Stimulated activated CD4-positive, alpha-beta T cell treated with anti-CD3 and anti-CD28 coated beads, TNF-alpha, amount 100 ng/mL, for 48 hours (primary cell): ENCODE measurements at places on chromosomes 2 and 18.

GRCh38 chr2:43541165-43541564, 54.7 kb downstream of the THADA start:
- no peak for DNase-seq

GRCh38 chr18:46452820-46453219, 204.2 kb downstream of the LOXHD1 start:
- DNase-seq = no peak

DNA sequence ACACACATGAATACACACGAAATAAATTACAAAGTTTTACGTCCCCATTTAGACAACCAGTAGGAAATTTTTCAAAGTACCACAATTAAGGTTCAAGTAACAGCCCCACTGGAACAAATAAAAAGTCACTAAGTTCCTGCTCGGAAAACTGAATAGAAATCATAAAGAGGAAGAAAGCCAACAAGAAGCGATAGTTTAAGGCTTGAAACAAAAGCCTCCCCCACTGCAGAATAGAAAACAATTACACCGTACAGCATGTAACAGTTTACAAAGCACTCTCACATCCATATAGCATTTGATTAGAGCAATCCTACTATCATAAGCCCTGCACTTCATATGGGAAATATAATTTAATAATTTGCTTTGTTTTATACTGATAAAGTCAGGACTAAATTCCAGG, 15.5 kb downstream of the KLF7 start:
- DNase-seq = no peak

DNA sequence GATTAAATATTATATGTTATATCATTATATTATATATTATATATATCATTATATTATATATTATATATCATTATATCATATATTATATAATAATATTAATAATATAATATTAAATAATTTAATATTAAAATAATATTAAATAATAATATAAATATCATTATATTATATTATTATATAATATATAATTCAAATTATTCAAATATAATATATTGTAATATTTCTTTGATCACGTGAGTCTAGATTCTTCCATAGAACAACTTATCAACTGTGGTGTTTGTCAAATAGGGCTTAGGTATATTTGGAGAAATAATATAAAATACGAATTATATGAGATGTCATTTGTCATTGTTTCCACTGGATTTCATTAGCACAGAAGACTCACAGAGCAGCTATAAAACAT, 77.3 kb downstream of the SPHKAP start:
- DNase-seq = no peak

DNA sequence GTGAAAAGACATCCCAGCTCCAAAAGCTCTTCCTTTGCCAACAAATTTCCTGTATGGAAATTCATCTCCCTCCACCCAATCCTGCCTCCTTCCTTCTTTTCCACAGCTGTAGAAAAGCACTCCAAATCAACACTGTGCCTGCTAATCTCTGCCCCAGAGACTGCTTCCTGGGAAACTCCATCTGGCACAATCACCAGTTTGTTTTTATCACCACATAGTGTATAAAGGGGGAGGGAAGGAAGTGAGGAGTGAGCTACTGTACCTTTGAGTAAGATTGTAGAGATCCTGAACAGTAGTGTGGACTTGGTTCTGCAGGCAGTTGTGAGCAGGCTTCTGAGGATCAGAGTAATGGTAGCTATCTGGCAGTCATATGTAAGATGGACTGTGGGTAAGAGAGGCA, 14.7 kb upstream of the FAM237A start:
- no peak for DNase-seq

- DNase-seq = no peak
These were observed 2.4 kb downstream of the CHRNA1 start for GRCh38 chr2:174761837-174762236.
